Esophagus muscularis mucosa (tissue), 4 donors: ENCODE measurements at places on chromosomes 13 and 19. TPM values are rescaled to one million over a fixed set of nuclear protein-coding genes. Genes with fewer than 3 reads are reported as not detected.

The GPR12 gene
- 0.17 TPM for total RNA-seq

The ONECUT3 gene
- not detected for total RNA-seq

The CACNG7 gene
- not detected for total RNA-seq

The AMER2 gene
- total RNA-seq: 0.17 TPM

The TSC22D1 gene
- 263 TPM for total RNA-seq

The ARRDC2 gene
- total RNA-seq: 30.6 TPM

The DPP9 gene
- total RNA-seq: 42.4 TPM

The VSTM1 gene
- not detected for total RNA-seq

The SULT2A1 gene
- total RNA-seq: not detected

The CNFN gene
- 2.5 TPM for total RNA-seq

The CAPN12 gene
- total RNA-seq: 1.5 TPM

The HCN2 gene
- total RNA-seq: 0.19 TPM
